ENCODE measurements at places on chromosomes 12 and 14. TPM values are rescaled to one million over a fixed set of nuclear protein-coding genes. Genes with fewer than 3 reads are reported as not detected.

DNA sequence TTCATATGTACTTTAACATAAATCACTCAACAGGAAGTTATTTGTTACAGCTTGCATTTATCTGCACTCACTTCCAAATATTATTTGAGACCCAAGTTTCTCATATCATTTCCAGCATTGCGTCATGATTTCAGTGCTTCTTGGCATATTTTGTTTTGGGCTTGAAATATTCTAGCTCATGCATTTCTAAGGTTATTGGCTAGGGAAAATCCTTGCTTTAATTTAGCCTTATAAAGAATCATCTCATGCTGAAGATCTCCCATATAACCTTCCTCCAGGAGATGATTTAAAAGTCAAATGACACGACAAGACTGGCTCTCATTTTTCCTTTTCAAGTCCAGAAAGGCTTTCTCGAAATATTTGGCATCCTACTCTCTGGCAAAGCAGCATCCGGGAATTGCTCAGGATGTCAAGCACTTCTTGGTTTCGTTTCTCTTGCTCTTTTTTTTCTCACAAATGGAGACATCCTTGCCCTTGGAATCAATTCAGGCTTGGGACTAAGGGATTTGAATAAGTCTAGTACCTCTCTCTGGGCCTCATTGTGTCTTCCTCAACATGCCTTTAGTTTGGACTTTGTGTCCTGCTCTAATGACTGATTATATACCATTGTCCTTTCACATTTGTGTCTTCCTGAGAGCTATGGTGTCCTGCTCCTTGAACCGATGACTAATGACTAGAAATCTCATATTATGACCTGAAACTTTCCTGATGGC is 295.0 kb downstream of the RMST start:
- no peak for DNase-seq

The RARG gene
- total RNA-seq = 13.5 TPM

DNA sequence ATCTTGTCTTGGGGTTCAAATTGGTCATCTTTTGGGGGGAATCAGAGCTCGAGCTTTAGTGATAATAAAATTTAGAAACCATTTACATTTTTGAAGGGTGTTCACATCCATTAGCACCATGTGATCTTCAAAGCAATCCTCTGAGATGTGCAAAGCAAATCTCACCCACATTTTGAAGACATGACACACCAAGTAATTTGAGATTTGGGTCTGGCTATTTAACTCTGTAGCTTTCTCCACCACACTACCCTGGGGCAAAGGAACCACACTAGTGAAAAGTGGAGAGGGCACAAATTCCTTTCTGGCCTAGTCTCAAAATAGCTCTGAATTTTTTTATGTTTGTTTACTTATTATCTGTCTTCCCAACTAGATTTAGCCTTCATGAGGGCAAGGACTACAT is 46.6 kb upstream of the TMEM233 start:
- no peak for DNase-seq

The FOXM1 gene
- total RNA-seq = 0.44 TPM

- DNase-seq = no peak
Observed at GRCh38 chr12:104175726-104176247, 37.8 kb upstream of the NFYB start.

DNA sequence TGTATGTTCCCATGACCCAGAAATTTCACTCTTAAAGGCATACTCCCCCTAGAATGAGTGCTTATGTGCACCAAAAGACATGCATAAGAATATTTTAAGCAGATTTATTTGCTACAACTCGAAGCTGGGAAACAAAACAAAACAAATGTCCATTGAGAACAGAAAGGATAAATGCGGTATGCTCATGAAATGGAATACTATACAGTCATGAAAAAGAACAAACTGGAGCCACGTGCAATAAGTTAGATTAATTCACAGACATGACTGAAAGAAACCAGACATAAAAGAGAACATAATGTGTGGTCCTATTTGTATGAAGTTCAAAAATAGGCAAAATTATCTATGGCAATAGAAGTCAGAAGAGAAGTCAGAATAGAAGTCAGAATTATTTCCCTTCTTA is 69.9 kb downstream of the TBX3 start:
- DNase-seq = no peak

Measured in left cardiac atrium (tissue), 4 donors.